ENCODE measurements at places on chromosomes 6 and 20.

DNA sequence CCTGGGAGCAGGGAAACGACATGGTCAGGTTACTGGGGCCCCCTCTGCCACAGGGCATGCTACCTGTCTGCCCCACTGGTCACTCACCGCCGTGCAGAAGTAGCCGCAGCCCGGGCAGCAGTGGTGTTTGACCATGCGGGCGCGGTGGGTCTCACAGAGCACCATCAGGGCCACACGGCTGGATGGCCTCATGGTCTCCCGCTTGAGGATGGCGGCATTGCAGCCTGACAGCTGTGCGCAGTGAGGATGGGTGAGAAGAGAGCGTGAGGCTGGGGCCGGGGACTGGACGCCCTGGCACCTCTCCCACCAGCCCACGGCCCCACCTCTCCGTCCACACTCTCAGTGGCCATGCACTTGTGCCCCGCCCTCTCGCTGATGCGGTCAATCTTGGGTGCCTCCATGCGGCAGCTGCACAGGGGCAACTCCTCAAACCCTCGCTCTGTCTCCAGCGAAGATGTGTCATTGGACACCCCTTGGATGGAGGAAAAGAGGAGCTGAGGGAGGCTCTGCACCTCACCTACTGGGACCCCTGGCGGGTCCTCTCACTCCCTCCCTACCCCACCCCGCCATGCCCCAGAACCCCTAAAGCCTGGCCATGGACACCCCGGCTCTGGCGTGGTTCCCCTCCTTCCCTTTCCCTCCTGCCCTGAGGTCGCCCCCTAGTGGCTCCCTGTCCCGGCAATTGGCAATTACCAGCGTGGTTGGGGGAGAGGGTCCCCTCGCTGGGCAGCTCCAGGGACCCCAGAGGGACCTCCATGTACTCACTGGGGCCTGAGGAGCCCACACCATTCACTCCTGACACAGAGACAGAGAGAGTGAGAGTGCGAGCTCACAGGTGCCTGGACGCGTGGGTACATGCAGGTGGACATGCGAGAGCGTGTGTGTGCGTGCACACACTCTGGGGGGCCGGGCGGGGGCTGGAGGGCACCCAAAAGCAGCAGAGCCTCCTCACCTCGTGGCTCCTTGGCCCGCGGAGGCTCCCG lies 8.9 kb downstream of the EHMT2 start:
- no peak for DNase-seq

GRCh38 chr6:37257320-37257633 lies 295 bp upstream of the TBC1D22B start:
- DNase-seq, result no peak

GRCh38 chr20:44182863-44183262 lies 4.1 kb downstream of the JPH2 start:
- DNase-seq, result no peak

DNA sequence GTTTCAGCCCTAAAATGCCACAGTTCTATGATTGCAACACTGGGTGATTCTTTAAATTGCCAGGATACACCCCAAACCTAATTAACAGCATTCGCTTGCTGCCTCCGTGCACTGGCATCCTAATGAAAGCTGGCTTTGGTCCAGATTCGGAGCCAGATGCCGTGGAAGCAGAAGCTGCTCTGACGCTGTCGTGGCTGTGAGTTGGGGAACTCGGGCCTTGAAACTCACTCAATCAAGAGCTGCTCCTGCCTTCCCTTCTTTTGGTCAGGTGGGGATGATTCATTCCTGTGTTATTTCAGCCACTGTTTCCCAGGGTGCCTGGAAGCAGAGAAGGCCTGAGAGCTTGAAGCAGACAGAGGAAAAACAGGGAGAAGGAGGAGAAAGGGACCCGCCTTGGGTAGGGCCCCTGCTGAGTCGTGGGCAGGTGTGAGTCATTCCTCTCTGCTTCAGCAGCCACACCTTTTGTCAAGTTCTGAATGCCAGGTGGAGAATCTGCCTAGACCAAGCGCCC lies 36.2 kb upstream of the DSP start:
- peak; percentile 63 for DNase-seq

GRCh38 chr20:34369265-34369664 lies 6.2 kb downstream of the ITCH start:
- DNase-seq, result no peak

DNA sequence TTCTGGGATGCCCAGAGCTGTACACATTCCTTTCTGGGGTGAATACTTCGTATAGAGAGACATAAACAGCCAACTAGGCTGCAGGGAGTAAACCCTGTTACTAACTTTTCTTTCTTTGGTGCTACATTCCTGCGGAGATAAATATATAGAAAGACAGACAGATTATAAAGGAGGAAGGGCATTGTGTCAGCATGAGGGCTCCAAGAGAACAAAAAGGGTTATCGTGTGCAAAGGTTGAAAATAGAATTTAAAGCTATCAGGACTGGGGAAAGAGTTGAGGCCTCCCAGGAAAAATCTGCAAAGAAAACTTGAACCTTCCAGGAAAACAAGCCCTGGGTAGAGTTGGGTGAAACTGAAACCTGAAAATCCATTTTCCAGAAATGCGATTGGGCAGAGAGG lies 68.0 kb downstream of the TMEM170B start:
- DNase-seq, result no peak

DNA sequence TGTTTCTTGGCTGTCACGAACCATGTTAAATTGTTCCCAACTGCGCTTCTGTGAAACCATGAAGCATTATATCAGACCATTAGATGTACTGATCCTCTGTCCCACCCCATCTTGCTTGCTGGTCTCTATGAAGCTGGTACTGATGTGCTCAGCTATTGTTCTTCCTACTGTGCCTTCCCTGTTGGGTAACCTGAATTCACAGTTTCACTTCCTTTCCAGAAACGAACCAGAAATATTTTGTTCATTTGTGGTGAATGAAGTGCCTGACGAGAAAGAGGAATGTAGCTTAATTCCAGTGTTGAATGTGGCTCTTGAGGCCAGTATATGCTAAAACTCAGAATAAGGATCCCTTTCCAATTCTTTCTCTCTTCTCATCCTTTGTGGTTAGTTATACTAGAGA lies 58.1 kb upstream of the SNAP91 start:
- DNase-seq, result no peak

DNA sequence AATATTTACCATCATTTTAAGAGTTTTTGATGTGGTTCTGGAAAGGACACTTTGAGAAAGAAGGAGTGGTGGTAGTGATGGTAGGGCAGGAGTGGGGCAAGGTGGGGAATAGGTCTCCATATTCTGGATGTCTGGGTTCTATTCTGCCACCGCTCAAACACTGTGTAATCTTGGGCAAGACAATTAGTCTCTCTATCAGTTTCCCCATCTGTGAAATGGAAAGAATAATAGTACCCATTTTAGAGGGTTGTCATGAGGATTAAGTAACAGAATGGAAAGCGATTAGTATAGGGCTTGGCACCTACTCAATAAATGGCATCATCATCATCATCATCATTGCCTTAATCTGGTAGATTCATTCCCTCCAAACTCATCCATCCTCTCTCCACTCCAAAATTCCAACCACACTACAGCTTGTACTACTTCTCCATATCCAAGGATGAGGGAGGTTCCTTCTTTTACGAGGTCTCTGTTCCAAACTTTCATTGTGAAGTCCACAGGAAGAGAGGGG lies 982 bp upstream of the GGT7 start:
- DNase-seq, result no peak

DNA sequence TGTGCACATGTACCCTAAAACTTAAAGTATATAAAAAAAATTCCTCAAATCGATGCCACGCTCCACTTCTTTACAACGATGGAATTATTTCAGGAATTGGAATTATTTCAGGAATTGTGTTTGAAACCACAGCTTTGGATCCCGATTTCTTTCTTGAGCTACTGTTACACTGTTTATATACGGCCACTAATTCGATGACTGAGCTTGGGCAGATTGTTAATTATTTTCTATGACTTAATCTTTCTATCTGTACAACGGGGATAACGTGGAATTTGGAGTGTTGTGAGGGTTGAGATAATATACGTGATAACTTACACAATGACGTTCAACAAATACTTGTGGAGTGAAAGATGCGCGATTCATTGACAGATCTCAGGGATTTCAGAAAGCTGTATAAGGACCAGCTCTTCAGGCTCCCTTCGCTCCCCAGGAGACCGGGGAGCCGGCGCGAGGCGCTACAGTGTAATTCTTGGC lies 171.3 kb downstream of the SLC16A10 start:
- DNase-seq, result no peak

GRCh38 chr6:14638906-14639761 lies 521.6 kb downstream of the CD83 start:
- peak; percentile 65 for DNase-seq

Measured in fibroblast of mammary gland (primary cell).